ENCODE measurements at places on chromosomes 16 and 17.

GRCh38 chr16:79798416-79799053 is 198.0 kb upstream of the MAF start:
- no peak for DNase-seq

- no peak for DNase-seq
Observed at GRCh38 chr16:84082110-84082509, 34.6 kb downstream of the MBTPS1 start.

DNA sequence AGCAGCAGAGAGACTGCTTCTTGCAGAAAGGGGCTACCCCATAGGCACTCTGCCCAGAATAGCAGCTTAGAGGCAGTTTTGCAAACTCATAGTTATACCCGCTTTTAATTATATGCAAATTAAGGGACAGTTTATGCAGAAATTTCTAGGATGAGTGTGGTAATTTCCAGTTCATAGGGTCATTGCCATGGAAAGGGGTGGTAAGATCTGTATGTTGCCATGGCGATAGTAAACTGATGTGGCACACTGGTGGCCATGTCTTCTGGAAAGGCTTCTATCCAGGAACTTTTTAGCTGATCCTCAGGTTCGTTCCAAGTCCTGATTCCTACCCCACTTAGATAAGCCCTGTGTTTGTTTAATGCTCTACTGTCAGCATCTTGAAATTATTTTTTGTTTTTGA is 6.2 kb downstream of the STXBP4 start:
- DNase-seq: no peak

DNA sequence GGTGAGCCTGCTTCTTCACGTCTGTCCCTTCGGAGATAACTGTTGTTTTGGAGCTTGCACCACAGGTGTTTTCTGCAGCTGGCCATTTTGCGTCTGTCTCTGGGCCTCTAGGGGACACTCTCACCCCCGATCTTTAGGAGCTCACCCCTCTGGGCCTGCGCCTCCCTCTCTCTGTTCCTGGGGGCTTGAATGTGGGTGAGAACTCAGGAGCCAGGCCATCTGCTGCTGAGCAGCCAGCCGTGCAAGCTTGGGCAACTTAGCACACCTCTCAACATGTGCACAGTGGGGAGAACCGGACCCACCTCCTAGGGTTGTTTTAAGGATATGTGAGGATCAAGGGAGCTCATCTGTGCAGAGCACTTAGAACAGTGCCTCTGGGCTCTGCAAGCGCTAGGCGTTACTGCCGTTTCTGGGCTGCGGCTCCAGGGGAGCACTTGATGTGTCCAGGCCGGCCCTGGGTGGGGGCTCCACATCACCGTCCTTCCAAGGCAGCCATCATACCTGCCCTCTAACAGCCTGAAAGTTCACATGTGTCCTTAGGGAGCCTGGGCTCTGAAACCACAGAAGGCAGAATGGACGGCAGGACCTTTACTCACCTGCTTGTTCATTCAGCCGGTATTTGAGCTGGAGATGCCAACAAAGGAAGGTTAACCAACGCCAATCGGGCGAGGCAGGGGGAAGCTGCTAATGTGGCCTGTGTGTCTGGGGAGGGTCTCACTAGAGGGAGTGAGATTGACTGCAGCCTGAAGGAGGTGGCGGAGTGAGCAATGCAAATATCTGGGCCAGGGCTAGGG is 66.3 kb downstream of the MRC2 start:
- DNase-seq: no peak

DNA sequence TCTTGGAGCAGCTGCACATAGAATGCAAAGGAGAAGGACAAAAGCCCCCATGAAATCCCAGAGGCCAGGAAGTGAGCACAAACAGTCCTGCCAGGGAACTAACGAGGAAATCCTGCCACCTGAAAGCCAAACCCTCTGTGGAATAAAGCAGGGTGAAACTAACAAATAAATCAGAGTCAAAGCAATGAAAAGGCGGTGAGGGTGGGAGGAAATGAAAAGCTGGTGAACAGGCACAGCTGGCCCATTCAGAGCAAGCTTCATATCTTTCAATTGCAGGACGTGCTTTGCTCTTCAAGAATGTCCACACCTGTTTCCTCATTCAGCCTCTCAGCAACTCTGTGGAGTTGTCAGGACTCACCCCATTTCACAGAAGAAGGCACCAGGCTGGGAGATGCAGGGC is 108.1 kb downstream of the ABCC12 start:
- DNase-seq: no peak

GRCh38 chr16:86910161-86910769 is 331.9 kb downstream of the FOXL1 start:
- peak; percentile 86 for DNase-seq

Data from renal pelvis (tissue), 12 donors.